ENCODE measurements at places on chromosomes 7 and 10.

GRCh38 chr7:93622036-93623033 lies 47.8 kb upstream of the CALCR start:
- DNase-seq: no peak

DNA sequence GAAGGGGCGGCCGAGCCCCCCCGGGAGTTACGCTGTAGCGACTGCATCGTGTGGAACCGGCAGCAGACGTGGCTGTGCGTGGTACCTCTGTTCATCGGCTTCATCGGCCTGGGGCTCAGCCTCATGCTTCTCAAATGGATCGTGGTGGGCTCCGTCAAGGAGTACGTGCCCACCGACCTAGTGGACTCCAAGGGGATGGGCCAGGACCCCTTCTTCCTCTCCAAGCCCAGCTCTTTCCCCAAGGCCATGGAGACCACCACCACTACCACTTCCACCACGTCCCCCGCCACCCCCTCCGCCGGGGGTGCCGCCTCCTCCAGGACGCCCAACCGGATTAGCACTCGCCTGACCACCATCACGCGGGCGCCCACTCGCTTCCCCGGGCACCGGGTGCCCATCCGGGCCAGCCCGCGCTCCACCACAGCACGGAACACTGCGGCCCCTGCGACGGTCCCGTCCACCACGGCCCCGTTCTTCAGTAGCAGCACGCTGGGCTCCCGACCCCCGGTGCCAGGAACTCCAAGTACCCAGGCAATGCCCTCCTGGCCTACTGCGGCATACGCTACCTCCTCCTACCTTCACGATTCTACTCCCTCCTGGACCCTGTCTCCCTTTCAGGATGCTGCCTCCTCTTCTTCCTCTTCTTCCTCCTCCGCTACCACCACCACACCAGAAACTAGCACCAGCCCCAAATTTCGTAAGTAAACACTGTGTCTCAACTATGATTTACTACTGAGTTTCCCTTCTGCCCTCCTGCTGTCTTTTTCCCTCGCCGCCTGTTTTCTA lies 666 bp downstream of the NRG3 start:
- no peak for DNase-seq

GRCh38 chr10:75108684-75109458 lies 2.6 kb upstream of the SAMD8 start:
- no peak for DNase-seq

GRCh38 chr7:139706837-139707236 lies 71.0 kb downstream of the HIPK2 start:
- no peak for DNase-seq

DNA sequence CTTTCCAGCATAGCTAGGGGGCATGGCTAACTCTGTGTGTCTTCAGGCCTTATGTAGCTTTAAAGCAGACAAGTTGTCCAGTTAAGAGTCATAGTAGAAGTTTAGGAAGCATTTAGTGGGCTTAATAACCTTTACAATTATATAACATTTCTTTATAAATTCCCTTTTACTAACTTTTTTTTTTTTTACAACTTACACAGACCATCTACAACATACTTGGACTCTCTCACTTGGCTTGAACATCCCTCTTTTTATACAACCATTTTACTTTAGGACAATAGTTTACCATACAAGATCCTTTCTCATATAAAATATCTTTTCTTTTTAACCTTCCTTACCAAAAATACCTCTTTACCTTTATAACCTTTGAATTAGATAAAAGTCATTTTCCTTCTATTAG lies 26.3 kb downstream of the SP4 start:
- DNase-seq: no peak

DNA sequence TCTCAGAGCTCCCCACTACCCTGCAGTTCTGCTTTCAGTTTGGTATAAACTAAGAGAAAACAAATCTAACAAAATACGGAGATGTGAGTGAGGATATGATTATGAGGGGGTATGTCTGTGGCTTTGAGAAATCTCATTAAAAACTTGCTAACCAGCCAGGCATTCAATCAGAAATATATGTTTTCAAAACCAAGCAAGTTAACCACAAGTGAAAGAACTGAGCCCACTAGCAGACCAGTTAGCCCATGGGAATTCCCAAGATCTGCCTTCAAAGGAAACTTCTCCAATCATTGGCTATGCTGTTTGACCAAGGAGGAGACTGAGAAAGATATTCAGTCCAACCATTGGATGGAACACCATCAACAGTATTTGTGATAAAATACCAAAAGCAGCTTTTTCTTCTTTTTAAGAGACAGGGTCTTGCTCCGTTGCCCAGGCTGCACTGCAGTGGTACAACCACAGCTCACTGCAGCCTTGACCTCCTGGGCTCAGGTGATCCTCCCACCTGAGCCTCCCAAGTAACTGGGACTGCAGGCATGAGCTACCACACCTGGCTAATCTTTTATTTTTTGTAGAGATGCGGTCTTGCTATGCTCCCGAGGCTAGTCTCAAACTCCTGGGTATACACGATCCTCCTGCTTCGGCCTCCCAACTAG lies 41.2 kb downstream of the FGFR2 start:
- DNase-seq: no peak

- no peak for DNase-seq
These were observed 9.0 kb upstream of the BLVRA start for GRCh38 chr7:43749383-43749940.

DNA sequence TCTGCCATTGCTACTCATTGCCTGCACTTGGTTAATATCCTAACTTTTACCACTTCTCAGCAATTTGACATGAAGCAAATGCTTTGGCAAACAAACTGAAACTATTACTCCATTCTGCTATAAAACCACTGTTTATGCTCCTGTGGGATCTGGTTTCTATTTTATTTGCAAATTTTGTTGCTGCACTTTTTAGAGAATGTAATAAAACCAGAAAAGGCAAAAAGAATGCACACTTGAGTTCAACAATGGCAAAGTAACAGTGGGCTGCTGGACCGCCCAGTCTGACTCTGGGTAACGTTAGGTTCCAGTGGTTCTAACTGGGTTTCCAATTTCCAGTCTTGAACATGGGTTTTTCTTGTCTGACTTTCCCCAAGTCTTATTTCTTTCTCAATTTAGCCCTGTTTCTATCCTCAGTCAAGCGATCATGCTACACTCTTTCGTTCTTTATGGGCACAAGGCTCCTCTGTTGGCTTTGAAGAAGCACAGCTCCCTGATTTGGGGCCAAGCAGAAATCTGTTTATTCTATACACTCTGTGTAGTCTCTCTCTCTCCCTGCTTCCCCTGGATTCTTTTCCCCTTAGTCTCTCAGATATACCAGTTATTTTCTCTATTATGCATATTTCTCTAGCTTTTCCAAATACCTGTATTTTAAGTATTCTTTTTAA lies 129.2 kb upstream of the FAM3C start:
- no peak for DNase-seq

- peak; percentile 59 for DNase-seq
These were observed 40.3 kb downstream of the COL17A1 start for GRCh38 chr10:104045151-104046089.

DNA sequence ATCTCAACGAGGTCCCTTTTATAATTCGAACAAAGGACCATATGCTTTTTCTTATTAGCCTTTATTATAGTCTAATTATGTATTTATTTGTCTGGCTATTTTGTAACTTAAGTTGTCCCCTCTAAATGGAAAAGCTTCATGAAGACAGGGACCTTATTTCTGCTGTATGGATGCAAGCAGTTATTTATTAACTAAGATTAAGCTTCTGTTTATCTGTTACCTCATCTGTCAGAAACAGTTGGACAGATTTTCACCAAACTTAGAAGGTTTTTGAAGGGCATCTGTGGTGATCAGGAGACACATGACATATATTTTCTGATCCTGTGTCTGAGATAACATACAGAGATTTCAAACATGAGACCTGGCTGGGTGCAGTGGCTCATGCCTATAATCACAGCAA lies 43.2 kb downstream of the KAT6B start:
- DNase-seq: no peak

GRCh38 chr7:156545979-156546378 lies 94.6 kb upstream of the RNF32 start:
- DNase-seq: no peak

- DNase-seq: peak; percentile 9
These were observed 44.3 kb upstream of the PPP1R17 start for GRCh38 chr7:31642681-31643115.

- no peak for DNase-seq
These were observed 1.5 kb downstream of the GDF2 start for GRCh38 chr10:47323636-47324296.

DNA sequence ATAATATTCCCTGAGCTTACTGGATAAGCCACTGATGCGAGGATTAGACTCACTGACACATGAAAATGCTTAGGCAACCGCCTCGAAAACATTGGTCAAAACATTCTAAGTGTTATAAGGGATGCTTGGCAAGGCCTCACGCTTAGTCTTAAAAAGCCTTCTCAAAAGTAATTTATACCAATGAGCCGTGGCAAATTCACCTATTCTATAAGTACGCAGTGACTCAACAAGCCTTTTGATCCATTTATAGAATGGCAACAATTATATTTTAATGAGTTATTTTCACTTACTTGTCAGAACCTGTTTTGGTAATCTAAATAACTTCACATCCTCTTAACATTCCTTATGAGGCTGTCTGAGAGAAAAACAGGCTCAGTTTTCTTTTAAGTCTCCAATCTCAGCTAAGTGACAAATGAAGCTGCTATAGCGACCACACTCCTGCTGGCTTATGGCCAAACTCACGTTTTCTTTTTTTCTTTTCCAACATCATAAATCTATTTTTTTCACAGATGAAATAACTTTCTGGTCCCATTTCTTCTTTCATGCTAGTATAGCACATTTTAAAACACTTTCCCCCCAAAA lies 121.2 kb upstream of the AFAP1L2 start:
- DNase-seq: no peak

GRCh38 chr7:135362871-135363270 lies 129.2 kb downstream of the STRA8 start:
- DNase-seq: no peak

DNA sequence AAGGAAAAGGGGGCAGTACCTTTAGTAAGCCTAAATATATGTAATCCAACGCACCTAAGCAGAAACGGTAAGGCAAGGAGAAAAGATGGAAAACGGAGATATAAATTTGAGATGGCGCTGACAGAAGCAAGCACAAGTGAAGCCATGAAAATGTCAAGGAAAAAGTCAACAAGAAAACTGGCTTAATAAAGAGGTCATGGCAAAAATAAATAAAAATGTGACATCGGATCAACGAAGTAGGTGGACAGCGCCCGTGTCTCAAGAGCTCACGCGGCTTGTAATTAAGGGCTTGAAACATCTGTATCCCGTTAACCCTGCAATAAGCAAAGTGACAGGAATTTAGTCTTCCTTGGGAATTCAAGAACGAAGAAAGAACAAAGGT lies 611 bp downstream of the NDUFA5 start:
- DNase-seq: no peak

DNA sequence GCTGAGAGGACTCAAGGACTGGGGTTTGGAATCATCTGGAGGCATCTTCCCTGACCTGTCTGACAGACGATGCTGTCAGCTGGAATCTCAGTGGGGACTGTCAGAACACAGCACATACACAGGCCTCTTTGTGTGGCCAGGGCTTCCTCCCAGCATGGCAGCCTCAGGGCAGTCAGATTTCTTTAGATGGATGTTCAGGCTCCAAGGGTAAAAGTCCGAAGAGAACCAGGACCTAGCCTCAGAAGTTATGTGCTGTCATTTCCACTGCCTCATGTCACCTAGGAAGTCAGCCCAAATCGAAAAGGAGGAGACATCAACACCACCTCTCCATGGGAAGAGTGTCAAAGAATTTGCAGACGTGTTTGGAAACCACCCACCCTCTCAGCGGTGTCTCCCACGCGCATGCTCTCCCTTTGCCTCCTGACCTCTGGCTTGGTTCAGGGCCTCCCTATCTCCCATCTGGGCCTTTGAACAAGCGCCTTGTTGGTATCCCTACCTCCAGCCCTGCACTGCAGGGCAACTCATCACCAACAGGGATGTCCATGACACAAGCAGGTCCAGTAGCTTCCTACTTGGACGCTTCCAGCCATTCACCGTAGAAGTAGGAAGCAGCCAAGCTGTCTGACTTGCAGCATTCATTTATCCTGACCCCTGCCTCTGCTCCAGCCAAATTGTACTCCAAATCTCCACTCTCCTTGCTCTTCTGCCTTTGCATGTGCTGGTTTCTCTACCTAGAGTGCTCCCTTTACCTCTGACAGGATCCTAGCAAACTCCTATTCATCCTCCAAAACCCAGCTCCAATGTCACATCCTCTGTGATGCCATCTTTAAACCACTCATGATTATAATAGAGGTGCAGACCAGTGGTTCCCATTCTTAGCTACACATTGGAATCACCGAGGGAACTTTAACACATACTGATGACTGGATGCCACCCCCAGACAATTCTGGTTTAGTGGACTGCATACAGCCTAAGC lies 121.6 kb downstream of the OAT start:
- no peak for DNase-seq

- DNase-seq: no peak
These were observed 110.2 kb downstream of the LARP4B start for GRCh38 chr10:821322-821721.

DNA sequence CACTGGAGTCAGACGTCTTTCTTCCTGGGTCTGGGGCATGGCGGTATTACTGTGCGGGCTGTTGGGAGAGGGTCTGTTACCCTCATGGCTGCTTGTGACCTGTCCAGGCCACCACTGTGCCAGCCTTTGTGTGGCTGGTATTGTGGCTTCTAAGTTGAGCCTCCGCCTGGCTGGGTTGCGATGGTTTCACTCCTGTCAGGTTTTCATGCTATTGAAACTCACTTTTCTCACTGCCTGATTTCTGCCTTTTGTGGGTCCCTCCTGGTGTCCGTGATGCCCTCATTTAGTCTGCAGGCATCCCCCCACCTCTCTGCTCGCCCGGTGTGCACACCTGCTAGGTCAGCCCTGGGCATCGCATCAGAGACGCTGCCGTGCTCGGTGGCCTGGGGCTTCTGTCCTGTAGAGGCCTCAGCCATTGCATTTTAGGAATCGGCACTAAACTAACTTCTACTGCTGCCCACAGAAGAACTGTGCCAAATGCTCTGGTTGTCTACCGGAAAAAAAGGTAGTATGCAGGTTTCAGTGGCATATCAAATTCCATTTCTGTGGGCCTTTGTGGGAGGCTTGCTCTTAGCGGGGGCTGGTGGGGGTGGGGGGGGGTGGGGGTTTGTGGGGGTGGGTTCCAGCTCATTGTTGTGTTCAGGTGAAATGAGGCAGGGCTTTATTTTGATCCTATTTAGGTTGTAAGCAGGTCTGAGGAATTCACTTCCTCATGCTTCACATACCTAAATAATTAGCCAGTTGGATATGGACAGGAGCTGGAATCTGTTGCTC lies 64.3 kb downstream of the MGMT start:
- no peak for DNase-seq
